ENCODE measurements at places on chromosomes 11 and 22. TPM values are rescaled to one million over a fixed set of nuclear protein-coding genes. Genes with fewer than 3 reads are reported as not detected.

The KRTAP5-4 gene
- not detected for total RNA-seq

The PPP2R5B gene
- 18.9 TPM for total RNA-seq

DNA sequence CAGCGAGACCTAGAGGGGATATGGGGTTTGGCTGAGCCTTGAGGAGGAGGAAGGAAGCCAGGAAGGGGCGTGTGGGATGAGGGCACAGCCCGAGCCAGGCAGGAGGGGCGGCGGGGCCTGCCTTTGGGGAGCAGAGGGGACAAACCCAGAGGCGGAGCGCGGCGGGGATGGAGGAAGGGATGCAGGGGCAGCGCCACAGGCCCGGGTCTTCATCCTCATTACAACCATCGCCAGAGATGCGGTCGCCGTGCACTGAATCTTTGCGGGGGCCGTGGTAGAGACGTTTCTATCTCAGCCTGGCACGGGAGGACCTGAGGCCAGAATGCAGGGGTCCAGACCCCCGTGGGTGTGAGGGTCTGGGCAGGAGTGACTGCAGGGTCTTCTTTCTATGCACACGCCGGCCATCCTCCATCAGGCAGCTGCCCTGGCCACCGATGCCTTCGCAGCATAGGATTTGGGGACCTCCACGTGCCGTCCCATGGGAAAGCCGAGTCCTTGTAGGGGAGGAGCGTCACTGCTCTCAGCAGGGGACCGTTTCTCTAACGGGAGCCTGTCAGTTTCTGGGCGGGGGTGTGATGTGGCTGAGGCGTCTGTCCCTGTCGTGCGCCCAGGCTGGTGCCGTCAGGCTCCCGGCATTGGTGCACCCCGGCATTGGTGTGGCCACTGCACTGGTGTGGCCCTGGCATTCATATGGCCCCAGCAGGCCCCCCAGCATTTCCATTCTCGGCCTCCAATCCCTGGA, 1267.9 kb downstream of the BRD1 start:
- DNase-seq = no peak

DNA sequence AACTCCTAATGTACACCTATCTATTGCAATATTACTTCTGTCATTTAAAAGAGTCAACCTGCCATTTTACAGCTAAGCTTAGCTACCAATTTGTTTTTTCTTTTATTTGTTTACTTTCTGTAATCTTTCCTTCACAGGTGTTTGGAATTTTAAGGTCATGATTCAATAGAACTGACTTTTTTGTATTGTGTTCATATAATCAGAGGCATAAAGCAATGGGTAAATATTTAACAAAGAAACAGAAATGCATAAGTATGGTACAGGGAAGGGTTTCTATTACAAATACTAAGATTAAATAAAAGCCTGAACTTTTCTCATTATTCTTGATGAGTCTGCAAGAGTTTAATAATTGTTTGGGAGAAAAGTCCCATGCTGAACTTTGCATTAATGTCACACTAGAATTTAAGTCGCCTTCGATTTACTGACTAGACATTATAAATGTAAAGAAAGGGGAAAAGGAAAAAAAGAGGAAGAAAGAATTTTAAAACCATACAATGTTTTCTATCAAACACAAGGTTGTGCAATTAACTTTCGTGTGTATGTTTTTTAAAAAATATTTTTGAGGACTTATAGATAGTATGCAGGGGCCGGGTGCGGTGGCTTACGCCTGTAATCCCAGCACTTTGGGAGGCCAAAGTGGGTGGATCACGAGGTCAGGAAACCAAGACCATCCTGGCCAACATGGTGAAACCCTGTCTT, 35.0 kb upstream of the HIPK3 start:
- DNase-seq = no peak

DNA sequence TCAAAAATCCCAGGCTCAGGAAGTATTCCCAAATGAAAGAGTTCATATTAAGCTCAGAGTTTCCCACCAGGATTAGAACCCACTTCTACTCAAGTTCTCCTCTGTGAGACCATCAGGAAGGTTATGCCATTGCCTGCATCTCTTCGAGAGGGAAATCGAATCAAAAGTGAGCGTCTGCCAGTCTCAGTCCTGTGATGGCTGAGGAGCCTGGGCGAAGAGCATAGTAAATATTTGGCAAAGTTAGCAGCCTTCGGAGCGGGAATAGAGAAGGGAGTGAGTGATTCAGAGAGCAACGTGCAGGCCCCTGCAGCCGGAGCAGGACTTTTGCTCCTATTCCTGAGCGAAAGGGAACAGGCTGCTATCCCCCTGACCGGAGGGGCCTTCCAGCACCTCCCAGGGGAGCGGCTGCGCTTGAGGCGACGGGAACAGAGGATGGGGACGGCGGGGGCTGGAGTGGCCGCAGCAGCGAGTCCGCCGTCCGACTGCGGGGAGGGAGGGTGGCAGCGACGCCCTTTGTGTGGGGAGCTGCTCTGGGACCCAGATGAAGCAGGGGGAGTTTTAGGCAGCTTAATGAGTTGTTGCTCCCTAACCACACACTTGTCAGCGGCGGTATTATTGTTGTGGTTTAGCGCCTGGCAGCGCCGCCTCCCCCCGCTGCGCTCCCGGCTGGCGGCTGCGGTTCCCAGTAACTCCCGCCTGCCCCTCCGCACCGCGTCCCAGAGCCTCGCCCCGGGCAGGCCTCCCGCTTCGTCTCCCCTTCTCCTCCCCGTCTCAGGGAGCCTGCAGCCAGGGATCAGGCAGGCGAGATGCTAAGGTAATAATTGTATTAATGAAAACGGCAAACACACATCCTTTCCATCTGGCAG, 21.7 kb upstream of the NRGN start:
- DNase-seq = no peak

- no peak for DNase-seq
Observed at GRCh38 chr22:46172522-46173110, 22.3 kb downstream of the PPARA start.

DNA sequence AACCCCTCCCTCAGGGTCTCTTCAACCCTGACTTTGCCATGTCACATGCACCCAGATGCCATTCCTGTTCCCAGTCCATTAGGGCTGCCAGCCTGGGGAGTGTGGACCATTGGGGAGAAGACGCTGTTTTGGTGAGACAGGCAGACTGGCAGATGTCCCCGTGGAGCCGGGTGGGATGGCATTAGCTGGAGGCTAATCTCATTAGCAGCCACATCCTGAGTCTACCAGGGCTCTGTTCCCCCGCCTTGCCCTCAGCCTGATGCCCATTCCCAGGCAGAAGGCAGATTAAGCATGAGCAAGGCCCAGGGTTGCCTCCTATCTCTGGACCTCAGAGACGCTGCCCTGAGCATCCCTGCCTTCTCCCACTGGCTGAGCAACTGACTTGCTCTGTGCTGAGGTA, 46.4 kb upstream of the ALX4 start:
- no peak for DNase-seq

GRCh38 chr22:26949193-26949592, 291.8 kb downstream of the MIAT start:
- DNase-seq = no peak
